ENCODE measurements at places on chromosomes 7 and 10. TPM values are rescaled to one million over a fixed set of nuclear protein-coding genes. Genes with fewer than 3 reads are reported as not detected.

ANKRD1 gene
- 2.8 TPM for total RNA-seq

FRAT1 gene
- total RNA-seq = 11.6 TPM

TBATA gene
- total RNA-seq = not detected

OPN1SW gene
- total RNA-seq = not detected

HTR5A gene
- total RNA-seq = not detected

HECW1 gene
- 0.28 TPM for total RNA-seq

CYP3A5 gene
- 3.5 TPM for total RNA-seq

STOX1 gene
- not detected for total RNA-seq

LBX1 gene
- not detected for total RNA-seq

- no peaks in the 10 kb centered on the region for H3K27me3 ChIP-seq
- no peaks in the 10 kb centered on the region for H3K4me1 ChIP-seq
- no peaks in the 10 kb centered on the region for H3K36me3 ChIP-seq
- DNase-seq = no peak
- H3K27ac ChIP-seq = no peak overlapping the region
These were observed 97.8 kb downstream of the ELAPOR2 start for GRCh38 chr7:86961686-86962085.

GRCh38 chr10:44895280-44895679 lies 15.9 kb upstream of the TMEM72 start:
- H3K27ac ChIP-seq = no peak overlapping the region
- no peak for DNase-seq
- no peaks in the 10 kb centered on the region for H3K27me3 ChIP-seq
- no peak overlapping the region for H3K4me3 ChIP-seq
- no peaks in the 10 kb centered on the region for H3K4me1 ChIP-seq

DNA sequence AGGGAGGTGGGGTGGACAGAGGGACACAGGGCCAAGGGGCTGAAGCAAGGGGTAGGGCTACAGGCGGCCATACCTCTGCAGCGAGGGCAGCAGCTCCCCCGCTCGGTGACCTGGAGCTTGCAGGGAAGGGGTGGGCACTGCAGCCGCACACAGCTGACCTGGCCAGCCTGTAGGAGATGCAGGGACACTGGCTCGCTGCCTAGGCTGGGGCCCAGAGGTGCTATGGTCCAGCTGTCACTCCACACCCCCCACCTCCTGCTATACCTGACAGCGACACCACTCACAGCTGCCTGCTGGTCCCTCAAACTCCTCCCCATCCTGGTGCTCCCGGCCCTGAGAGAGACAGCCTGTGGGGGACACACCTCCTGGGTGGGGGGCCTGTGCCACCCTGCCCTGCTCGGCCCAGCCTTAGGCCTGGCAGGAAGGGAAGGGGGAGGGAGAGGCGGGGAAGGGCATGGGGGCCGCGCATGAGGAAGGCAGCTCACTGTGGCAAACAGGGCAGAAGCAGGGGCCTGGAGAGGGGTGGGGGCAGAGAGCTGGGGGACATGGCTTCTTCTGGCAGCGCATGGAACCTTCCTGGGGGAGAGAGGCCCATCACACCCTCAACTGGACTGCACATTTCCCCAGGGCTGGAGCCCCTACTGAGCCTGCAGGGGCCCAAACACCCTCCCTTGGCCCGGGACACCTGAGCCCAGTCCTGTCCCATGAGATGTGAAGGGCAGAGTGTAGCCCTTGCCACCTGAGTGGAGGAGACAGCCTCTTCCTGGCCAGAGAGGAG lies 23.9 kb downstream of the ATP6V1F start:
- no peaks in the 10 kb centered on the region for H3K27me3 ChIP-seq
- no peaks in the 10 kb centered on the region for H3K36me3 ChIP-seq
- no peak for DNase-seq
- H3K4me1 ChIP-seq = no peaks in the 10 kb centered on the region
- H3K27ac ChIP-seq = no peak overlapping the region
- H3K4me3 ChIP-seq = no peak overlapping the region

DNA sequence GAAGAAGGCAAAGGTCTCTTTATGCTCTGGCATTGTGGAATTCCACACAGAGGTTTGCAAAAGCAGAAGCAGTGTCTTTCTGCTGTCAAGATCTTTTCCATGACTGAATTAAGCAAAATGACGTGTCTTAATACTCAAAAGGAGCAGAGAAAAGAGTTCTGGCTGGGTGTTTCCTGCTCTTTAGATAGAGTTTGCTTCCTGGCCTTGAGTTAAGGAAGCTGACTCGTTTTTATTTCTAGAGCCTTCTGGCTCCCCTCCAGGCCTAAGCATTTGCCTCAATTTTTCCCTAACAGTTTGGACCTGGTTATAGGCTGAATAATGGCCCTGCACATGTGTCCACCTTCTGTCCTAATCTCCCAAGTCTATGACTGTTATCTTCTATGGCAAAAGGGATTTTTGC lies 21.6 kb downstream of the TAS2R41 start:
- DNase-seq = no peak
- no peaks in the 10 kb centered on the region for H3K36me3 ChIP-seq
- no peak overlapping the region for H3K4me3 ChIP-seq
- no peaks in the 10 kb centered on the region for H3K27me3 ChIP-seq
- H3K27ac ChIP-seq = no peak overlapping the region

- H3K36me3 ChIP-seq = no peaks in the 10 kb centered on the region
- no peak overlapping the region for H3K27ac ChIP-seq
These were observed 48.6 kb downstream of the CTTNBP2 start for GRCh38 chr7:117824592-117824991.

DNA sequence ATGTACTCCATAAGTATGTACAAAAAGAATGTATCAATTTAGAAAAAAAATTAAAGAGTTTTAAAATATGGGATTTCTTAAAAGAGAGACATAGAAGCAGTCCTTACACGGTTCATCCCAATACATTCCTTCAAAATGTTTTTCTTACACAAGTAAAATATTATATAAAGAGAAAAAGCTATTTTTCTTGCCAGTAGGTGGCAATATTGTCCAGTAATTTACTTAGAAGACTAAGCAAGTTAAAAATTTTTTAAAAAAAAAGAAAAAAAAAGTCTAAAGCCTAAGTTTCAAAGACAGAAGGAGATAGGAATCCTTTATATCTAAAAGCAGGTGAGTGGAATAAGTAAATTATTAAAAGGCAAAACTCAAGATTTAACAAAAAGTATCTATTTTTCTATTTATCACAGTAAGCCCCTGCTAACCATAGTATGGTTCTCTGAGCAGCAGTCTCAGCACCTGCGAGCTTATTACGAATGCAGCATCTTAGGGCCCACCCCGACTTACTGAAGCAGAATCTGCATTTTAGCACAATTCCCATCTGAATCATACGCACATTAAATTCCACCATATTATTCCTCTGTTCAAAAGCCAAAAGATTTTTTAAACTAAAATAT lies 240.6 kb downstream of the DGKI start:
- DNase-seq = no peak
- no peaks in the 10 kb centered on the region for H3K27me3 ChIP-seq
- no peaks in the 10 kb centered on the region for H3K36me3 ChIP-seq
- no peaks in the 10 kb centered on the region for H3K4me1 ChIP-seq

DNA sequence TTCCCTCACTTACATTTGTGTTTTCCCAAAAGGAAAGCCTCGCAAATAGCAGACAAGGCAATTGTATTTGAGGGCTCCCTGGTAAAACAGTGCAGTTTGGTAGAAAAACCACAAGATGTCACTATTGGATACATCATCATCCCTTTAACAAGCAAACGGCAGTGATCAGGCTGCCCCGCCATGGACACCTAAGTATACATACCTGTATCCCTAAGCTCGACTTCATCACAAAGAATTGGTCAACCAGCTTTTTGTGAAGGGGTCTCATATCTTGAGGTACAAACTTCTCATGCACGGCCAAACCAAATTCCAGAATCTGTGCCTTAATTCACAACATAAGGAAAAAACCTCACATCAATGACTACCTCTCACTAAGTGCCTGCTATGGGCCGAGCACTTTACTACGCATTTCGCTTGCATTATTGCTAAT lies 179.5 kb upstream of the IMMP2L start:
- no peak for DNase-seq
- H3K36me3 ChIP-seq = peaks cover 2% of the 10 kb centered on the region
- H3K4me1 ChIP-seq = no peaks in the 10 kb centered on the region
- H3K4me3 ChIP-seq = no peak overlapping the region
- no peaks in the 10 kb centered on the region for H3K27me3 ChIP-seq
- no peak overlapping the region for H3K27ac ChIP-seq

DNA sequence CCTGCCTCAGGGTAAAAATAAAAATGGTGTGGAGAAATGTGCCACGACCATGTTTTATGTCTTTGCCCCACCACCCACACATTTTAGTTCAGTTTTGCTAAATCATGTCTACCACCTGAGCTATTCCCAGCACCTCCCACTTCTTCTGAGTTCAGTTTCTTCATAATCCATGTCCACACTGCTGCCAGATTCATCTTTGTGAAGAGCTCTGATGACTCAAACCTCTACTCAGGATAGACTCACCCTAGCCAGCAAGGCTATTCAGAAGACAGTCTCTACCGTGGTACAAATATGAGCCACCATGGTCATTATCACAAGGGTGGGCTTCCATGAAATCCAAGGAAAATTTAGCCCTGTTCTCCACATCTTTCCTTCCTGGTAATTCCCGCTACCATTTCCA lies 231.1 kb upstream of the PRKCQ start:
- H3K27me3 ChIP-seq = no peaks in the 10 kb centered on the region
- H3K4me1 ChIP-seq = no peaks in the 10 kb centered on the region
- no peak overlapping the region for H3K4me3 ChIP-seq
- DNase-seq = no peak

DNA sequence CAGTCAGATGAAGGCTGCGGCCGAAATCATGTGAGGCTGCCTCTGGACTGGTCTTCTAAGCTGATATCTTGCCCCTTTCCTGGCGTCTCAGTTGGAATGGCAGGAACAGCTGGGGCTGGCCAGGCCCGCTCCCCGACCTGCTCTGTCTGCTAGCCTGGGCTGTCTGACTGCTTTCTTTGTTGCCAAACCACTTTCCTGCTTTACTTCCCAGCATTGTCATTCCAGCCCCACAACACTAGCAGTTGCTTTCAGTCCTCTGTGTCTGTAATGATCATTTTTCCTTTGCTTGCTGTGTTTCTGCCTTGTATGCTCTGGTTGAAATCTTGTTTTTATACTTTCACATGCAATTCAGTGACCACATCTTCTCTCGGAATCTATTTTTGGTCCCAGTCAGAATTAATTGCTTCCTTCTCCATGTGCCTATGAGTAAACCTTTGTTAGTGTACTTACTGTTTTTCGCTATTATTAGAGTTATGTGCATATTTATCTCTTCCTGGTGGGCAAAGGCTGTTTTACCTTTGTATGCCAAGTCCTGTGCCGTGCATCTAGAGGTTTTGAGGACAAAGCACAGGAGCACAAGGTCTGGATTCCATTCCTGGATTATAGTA lies 21.6 kb downstream of the PRPF18 start:
- no peaks in the 10 kb centered on the region for H3K4me1 ChIP-seq
- H3K27ac ChIP-seq = no peak overlapping the region
- H3K4me3 ChIP-seq = no peak overlapping the region
- H3K36me3 ChIP-seq = peaks cover 20% of the 10 kb centered on the region
- no peaks in the 10 kb centered on the region for H3K27me3 ChIP-seq

DNA sequence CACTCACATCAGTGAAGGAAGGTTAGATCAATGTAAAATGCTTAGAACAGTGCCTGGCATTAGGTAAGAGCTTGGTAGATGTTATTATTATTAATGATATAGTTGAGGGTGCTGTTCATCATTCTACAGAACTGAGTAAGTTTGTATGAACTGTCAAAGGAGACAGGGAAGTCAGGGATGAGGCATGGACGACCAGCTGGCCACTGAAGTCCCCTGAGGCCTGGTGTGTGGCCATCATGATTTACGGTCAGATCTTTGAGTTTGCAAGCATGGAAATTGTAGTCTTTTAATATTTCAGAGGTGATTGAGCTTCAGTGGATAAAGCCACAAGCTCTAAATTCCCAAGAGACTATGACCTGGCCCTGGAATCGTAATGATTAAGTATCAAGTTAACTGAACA lies 6.9 kb downstream of the ARMC3 start:
- no peaks in the 10 kb centered on the region for H3K36me3 ChIP-seq
- DNase-seq = no peak
- H3K27me3 ChIP-seq = no peaks in the 10 kb centered on the region
- H3K4me1 ChIP-seq = peaks cover 12% of the 10 kb centered on the region

DNA sequence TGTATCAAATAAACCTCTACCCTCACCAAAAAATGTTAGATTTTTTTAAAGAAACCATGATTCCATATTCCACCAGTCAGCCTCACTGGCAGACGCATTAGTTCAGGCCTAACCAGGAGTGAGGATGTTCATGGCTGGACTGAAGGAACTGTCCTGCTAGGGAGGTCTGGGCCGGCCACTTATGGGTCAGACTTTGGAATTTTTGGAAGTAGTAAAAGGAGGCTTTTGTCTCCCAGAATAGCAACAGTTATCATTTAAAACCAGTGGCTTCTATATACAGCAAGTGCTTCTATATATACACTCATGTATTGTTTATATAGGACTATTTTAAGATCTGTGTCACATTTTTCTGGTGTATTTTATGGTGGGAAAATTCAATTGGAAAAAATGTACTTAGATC lies 120.5 kb downstream of the CNNM2 start:
- no peaks in the 10 kb centered on the region for H3K36me3 ChIP-seq
- peak overlapping the region; percentile 54 for H3K27ac ChIP-seq
- no peak for DNase-seq
- H3K4me1 ChIP-seq = peaks cover 23% of the 10 kb centered on the region
- H3K27me3 ChIP-seq = no peaks in the 10 kb centered on the region

- H3K27ac ChIP-seq = no peak overlapping the region
- DNase-seq = no peak
- no peak overlapping the region for H3K4me3 ChIP-seq
- H3K36me3 ChIP-seq = no peaks in the 10 kb centered on the region
- H3K4me1 ChIP-seq = no peaks in the 10 kb centered on the region
These were observed 627.4 kb upstream of the PFKP start for GRCh38 chr10:2439983-2440382.

DNA sequence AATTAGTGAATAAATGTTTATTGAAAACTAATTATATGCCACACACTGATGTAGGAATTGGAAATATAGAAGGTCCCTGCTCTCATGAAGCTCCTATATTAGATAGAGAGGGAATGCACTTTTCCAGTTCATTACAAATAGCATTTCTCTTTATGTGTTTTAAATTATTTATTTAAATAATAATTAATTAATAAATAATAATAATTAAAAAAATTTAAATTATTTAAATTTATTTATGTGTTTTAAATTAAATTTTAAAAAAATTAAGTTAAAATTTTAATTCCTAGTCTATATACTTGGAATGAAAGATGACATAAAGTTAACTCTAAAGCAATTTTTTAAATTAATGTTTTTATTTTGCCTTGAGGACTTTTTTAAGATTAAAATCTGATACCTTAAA lies 121.7 kb upstream of the ZNF804B start:
- H3K27ac ChIP-seq = no peak overlapping the region
- H3K27me3 ChIP-seq = no peaks in the 10 kb centered on the region
- H3K4me1 ChIP-seq = no peaks in the 10 kb centered on the region
- H3K36me3 ChIP-seq = no peaks in the 10 kb centered on the region

All from thoracic aorta (tissue), 2 donors.